ENCODE measurements at places on chromosomes 6 and 20.

DNA sequence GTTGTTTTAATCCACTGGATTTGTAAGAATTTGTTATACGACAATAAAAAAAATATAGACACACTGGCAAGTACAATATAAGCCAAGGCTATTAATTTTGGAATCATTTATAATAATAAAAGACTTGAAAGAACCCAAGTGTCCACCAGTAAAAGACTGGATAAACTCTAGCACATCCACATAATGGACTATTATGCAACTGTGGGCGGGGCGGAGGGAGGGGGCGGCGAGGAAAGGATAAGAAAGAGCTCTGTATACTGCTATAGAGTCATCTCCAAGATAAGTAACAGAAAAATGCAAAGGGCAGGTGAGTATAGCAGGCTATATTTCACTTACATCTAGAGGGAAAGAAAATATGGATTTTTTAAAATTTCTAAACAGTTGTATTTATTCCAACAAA, 123.3 kb downstream of the TBC1D32 start:
- DNase-seq: no peak

GRCh38 chr6:17381424-17382147, 11.8 kb upstream of the CAP2 start:
- DNase-seq: no peak

DNA sequence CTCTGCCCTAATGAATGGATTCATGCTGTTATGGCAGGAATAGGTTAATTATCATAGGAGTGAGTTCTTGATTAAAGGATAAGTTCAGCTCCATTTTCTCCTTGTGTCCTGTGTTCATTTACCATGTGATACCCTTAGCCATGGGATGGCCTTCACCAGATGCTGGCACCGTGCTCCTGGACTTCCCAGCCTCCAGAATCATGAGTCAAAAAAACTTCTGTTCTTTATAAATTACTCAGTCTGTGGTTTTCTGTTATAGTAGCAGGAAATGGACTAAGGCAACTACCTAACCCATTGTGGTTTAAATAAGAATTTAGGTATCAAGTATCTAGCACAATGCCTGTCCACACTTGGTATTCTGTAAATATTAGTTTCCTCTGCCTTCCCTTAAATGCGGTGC, 223.5 kb downstream of the MEI4 start:
- DNase-seq: no peak

GRCh38 chr20:32968478-32969241, 35.6 kb downstream of the SUN5 start:
- no peak for DNase-seq

DNA sequence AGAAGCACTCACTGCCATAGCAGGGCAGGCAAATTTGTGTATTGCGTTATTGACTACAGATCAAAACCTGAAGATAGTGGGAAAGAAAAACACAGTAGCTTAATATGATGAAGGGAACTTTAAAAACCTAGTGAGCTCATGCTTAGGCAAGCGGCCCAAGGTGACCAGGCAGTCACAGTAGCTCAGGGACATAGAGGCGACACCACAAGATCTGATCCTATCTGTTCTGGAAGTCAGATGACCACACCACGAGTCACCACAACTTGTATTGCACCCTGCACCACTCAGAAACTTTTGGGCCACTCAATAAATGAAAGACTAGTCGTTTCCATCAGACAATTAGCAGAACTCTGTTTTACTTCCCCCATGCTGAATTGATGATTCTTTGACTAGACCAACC, 4.9 kb downstream of the CLIC5 start:
- no peak for DNase-seq

Data from SK-N-DZ (cell line).